Adrenal gland (tissue), 19 donors: ENCODE measurements at places on chromosomes 11 and 22. TPM values are rescaled to one million over a fixed set of nuclear protein-coding genes. Genes with fewer than 3 reads are reported as not detected.

Gene FAM180B
- not detected for polyA plus RNA-seq

GRCh38 chr11:134366254-134366653 lies 34.5 kb downstream of the GLB1L2 start:
- H3K27me3 ChIP-seq: no peaks in the 10 kb centered on the region
- no peak for DNase-seq
- H3K27ac ChIP-seq: no peak overlapping the region
- H3K4me3 ChIP-seq: no peak overlapping the region
- no peaks in the 10 kb centered on the region for H3K36me3 ChIP-seq

- H3K4me1 ChIP-seq: no peaks in the 10 kb centered on the region
- H3K27me3 ChIP-seq: no peaks in the 10 kb centered on the region
- no peak overlapping the region for H3K27ac ChIP-seq
- H3K4me3 ChIP-seq: no peak overlapping the region
- H3K36me3 ChIP-seq: no peaks in the 10 kb centered on the region
Measured at GRCh38 chr11:134659882-134660281, 247.8 kb upstream of the B3GAT1 start.

DNA sequence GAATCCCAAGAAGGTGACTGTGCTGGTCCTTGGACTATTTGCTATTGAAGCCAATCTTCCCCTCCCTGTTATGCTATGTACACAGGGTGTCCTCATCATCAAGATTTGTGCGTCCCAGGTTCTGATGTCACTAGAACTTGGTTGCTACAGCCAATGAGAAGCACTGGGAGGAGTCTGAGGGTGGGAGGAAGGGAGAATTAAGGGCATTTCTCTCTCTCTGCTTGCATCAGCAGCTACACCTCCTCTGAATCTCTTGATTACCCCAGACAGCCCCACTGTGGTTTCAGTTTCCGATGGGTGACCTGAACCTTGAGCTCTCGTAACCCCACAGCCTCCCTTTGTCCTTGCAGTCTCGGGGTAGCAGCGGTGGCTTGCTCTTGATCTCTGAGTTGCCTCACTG lies 212.4 kb upstream of the SESN3 start:
- H3K4me1 ChIP-seq: no peaks in the 10 kb centered on the region
- no peak for DNase-seq
- H3K27ac ChIP-seq: no peak overlapping the region
